Hippocampal formation (tissue), 2 donors: ENCODE measurements at places on chromosomes 12 and 14.

- DNase-seq: no peak
These were observed 13.1 kb upstream of the CHD4 start for GRCh38 chr12:6620137-6620884.

GRCh38 chr12:49503674-49504180 is 35.1 kb upstream of the KCNH3 start:
- no peak for DNase-seq

- DNase-seq: no peak
These were observed 51.9 kb upstream of the PTHLH start for GRCh38 chr12:28024231-28024995.

GRCh38 chr14:20757965-20758364 is 10.2 kb upstream of the EDDM3B start:
- DNase-seq: no peak

GRCh38 chr12:75345531-75345930 is 11.1 kb downstream of the GLIPR1L1 start:
- DNase-seq: no peak

DNA sequence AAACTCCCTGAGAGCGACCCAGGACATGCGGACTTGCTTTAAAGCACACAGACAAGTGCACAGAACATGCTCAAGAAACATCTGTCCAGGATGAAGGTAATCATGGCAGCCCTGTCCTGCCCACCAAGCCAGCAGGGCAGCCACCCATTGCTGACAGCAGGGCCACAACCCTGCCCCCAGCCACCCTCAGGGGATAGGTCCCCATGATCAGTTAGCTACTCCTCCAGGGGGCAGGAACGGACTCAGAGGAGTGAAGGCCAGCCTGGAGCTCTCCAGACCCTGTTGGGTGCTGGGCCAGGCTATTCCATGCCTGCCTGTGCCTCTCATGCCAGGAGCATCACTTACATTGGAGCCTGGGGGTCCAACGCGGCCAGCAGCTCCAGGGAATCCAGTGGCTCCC is 15.8 kb downstream of the TMEM106C start:
- DNase-seq: no peak

GRCh38 chr12:79822475-79822874 is 112.4 kb downstream of the PPP1R12A start:
- DNase-seq: no peak

GRCh38 chr14:105911006-105911847 is 384.8 kb downstream of the TMEM121 start:
- DNase-seq: no peak

DNA sequence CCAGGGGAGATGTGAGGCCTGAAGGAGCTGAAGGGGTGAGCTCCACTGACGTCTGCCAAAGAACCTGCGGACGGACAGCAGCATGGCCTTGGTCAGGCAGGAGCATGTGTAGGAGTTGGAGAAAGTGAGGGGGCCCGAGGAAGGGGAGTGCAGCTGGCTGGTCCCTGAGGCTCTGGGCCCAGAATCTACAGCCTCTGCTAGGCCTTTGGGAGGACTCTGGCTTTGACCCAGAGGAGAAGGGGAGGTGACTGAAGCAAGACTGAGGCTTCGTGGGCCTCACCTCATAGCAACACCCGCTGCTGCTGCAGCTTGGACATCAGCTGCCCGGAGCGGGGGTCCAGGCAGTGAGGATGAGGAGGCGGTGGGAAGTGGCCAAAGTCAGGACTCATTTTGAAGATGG is 216.6 kb upstream of the FKBP4 start:
- DNase-seq: no peak

DNA sequence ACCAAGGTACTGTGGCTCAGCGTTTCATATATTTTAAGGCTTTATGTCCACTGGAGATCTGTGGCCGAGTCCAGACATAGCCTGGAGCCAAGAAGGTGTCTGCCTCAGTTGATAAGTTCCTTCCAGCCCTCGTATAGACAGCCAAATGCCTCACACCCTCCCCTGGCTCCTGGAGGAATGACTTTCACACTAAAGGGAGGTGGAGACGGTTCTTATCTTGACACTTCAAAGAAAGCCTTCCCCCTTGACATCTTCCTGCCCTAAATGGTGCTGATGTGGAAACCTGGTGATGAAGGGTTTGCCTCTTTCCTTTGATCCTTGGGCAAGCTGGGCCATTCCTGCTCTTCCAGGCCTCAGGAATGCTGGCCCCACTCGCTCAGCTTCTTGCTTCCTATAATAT is 474.8 kb upstream of the TBX3 start:
- no peak for DNase-seq

- DNase-seq: no peak
These were observed 32.4 kb downstream of the CCDC59 start for GRCh38 chr12:82325540-82326336.

- peak; percentile 50 for DNase-seq
These were observed 41.2 kb downstream of the PRIMA1 start for GRCh38 chr14:93747102-93747501.

- no peak for DNase-seq
These were observed 64.8 kb downstream of the GNS start for GRCh38 chr12:64694130-64695040.

DNA sequence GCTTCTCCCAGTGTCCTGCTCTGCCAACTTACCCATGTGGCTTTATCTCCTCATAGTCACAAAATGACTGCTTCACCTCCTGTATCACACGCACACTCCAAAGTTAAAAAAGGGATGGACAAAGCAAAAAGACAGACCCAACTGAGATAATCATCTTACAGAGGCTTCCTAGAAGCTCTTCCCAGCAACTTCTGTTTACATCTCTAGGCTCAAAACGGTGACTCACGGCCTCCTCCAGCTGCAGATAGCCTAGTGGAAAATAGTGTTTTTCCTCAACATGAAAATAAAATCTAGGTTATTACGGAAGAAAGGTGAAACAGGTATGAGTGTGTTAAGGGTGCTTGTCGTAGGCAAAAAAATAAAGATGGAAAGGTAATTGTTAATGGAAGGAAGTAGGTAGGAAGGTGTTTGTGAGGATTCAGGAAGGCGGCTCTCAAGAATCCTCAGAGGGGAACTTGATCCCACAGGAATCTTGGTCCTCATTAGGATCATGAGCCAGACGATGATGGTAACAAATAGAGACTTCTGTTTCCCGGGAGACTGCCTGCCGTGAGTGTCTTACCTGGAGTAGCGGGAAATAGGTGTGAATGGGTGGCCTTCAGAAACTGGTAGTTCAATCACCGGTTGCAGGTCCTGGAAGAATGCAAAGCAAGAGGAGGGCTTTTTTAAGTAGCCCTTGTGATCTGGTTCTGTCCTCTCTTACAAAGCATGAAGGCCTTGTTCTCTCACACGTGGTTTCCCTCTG is 487.5 kb upstream of the TMEM132C start:
- DNase-seq: no peak

- DNase-seq: peak; percentile 84
These were observed 24.4 kb downstream of the CD9 start for GRCh38 chr12:6224550-6224949.

DNA sequence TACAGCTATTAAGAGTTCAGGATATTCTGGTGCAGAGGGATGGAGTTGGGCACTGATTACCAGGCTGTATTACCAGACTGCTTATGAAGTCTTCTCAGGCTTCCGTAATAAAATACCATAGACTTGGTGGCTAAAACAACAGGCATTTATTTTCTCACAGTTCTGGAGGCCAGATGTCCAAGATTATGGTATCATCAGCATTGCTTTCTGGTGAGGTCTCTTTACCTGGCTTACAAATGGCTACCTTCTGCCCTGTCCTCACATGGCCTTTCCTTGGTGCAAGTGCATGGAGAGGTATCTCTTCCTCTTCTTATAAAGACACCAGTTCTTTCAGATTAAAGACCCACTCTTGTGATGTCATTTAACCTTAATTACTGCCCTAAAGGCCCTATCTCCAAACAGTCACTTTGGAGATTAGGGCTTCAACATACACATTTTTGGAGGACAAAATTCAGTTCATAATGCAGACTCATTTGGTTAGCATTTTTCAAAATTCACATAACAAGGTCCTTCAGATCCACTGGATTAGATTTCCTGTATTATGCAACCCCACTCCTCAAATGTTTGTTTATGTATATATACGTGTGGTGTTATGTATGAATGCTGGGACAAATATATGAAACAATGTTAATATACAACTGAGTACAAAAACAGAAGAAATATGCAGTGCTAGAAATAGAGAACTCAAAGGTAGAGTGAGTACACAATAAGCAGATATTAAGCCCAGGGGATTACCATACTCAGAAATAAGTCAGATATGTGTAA is 9.3 kb upstream of the ATP2B1 start:
- DNase-seq: no peak

DNA sequence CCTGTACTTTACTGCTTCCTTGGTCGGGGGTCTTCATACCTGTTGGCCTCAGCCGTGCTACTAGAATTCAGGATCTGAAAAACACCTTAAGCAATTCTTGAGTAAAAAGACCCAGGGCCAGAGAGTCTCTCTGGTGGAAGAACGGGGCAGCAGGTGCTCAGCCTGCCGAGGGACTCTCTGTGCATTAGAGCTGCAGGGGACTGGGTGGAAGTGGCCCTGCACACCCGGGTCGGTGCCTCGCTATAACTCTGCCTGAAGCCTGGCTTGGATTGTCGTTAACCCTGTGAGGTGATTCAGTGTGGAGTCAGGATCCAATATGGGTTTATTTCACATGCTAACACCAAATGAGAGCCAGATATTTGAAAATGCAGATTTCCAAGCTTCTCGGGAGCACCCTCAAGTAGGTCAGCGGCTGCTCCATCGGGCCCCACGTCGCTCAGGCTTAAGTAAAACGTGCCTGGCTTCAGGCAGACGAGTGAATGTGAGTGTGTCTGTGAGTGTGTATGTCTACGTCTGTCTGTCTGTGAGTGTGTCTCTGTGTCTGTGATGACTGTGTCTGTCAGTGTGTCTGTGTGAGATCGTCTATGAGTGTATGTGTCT is 35.1 kb upstream of the C14orf180 start:
- DNase-seq: no peak

- DNase-seq: no peak
These were observed 146.2 kb upstream of the SLC38A2 start for GRCh38 chr12:46518729-46519128.

DNA sequence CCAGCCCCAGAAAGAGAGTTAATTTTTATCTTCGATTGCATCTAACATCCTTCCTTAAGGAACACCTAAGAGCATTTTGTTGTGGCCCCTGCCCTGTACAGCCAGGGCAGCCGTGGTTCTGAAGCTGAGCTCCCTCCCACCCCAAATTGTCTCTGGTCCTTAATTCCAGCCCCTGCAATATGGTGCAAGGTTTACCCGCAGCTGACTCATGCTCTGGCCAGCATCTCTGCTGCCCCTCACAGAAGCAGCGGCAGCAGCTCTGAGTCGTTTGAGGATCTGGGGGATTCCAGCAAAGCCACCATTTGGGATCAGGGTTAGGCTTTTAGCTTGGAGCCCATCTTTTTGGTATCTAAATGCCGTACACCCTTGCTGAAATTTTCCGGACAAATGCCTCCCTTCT is 3.3 kb downstream of the DLK1 start:
- no peak for DNase-seq

- DNase-seq: no peak
These were observed 89.9 kb downstream of the SLC24A4 start for GRCh38 chr14:92412912-92413311.

- no peak for DNase-seq
These were observed 12.1 kb upstream of the SLC10A1 start for GRCh38 chr14:69808919-69809808.

- DNase-seq: no peak
These were observed 90.0 kb upstream of the EIF5 start for GRCh38 chr14:103243764-103244737.

DNA sequence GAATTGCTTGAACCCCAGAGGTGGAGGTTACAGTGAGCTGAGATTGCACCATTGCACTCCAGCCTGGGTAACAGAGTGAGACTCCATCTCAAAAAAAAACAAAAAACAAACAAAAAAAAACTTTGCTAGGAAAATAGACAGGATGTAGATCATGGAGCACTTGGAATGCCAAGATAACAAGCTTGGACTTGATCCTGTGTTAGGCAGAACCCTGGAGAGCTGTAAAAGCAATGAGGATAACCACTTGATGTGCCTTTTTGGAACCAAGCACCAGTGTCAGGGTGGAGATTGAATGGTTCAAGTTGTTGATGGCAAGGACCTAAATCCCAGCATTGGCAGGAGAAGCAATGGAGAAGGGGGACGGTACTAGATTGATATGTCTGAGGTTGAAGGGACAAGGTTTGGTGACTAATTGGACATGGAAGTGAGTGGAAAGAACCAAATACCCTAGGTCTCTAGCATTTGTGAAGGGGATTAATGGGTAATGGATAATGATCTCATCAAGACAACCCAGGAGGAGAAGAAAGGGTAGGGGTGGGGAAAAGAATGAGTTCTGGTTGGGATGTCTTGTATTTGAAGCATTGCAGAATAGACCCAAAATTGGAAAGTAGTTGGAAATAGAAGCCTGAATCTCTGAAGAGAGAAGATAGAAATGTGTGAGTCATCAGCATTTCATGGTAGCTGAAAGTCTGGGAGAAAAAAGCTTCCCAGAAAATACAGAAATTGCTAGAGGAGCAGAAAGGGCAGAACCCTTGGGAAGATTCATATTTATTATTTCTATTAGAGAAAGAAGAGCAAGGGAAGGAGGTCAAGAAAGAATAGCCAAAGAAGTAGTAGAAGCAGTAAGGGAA is 176.7 kb downstream of the NUAK1 start:
- no peak for DNase-seq

GRCh38 chr12:39402922-39403321 is 40.0 kb downstream of the KIF21A start:
- DNase-seq: no peak

DNA sequence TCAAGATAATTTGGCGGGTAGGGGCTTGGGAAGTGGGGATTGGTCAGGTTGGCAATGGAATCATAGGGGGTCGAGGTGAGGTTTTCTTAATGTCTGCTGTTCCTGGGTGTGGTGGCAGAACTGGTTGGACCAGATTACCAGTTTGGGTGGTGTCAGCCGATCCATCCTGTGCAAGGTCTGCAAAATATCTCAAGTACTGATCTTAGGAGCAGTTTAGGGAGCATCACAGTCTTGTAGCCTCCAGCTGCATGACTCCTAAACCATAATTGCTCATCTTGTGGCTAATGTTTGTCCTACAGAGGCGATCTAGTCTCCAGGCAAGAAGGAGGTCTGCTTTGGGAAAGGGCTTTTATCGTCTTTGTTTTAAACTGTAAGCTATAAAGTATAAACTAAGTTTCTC is 868.4 kb downstream of the DIO2 start:
- no peak for DNase-seq
